Activated CD4-positive, alpha-beta memory T cell treated with anti-CD3 and anti-CD28 coated beads for 36 hours (primary cell): ENCODE measurements at places on chromosomes 2 and 18.

DNA sequence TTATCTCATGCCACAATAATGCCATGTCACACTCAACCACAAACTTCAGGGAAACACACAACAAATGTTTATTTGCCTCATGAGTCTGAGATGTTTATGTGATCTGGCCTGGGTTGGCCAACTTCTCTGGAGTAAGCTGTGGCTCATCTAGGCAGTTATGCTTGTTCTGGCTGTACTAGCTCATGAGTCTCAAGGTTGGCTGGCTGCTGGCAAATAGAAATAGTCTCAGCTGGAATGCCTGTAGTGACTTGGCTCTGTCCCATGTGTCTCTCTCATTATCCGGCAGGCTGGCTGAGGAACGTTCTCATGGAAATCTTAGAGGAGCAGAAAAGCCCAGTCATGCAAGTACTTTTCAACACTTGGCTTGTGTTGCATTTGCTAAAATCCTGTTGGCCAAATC, 234.9 kb upstream of the CDH2 start:
- DNase-seq: no peak

DNA sequence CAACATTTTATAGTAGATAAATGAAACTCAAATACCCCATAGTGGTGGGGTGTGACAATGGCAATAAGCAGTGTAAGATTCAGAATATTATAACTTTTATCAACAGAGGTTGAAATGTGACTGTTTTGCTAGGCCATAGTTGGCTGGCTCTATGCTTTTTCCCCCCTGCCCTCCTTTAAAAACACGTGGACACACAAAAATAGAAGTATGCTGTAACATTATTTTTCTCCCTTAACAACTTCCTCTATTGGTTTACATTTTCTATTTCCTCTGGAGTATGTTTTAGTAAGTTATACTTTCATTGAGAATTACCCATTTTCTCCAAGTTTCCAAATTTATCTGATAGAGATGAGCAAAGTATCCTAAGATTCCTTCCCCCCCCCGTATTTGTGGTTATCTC, 31.1 kb downstream of the NDUFAF7 start:
- DNase-seq: no peak

GRCh38 chr2:222776792-222777191, 84.0 kb upstream of the ACSL3 start:
- no peak for DNase-seq

- no peak for DNase-seq
These were observed 171.8 kb downstream of the ASXL3 start for GRCh38 chr18:33749834-33750233.

- no peak for DNase-seq
These were observed 90.2 kb downstream of the PARD3B start for GRCh38 chr2:204635478-204635877.

DNA sequence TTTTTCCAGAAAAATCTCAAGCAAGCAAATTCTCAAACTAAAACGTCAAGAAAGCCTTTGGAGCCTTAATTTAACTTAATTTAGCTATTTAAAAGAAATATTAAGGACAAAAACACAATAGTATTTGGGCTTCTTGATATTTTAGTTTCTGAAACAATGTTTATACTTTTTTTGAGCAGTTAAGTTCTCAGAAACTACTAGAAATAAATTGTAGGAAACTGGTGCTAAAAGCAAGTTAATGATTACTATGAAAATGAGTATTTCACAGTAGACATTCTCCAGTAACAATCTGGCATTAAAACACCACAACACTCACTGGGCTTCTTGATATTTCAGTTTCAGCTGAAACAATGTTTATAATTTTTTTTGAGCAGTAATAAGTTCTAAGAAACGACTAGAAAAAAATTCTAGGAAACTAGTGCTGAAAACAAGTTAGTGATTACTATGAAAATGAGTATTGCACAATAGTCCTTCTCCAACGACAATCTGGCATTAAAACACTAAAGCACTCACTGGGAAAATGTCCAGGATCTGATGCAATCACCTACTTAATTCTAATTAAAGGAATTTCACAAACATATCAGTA, 45.1 kb downstream of the TRAK2 start:
- no peak for DNase-seq

GRCh38 chr2:64036034-64036705, 16.9 kb upstream of the VPS54 start:
- DNase-seq: peak; percentile 27

DNA sequence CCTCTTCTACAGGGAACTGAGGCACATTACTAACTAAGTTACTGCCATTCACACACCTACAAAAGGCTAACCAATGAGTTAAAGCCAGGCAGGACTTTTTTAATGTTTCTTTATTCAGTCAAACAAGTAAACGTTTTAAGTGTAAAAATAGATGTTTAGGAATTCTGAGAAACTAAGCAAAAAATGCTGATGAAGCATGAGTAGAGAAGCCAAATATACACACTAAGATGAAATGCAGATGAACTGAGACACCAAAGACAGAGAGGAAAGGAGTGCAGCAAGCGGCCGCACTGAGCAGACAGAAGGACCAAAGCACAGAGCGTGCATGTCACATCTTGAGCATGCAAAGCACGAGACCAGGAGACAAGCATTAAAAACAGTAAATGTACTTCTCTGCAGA, 17.9 kb downstream of the L3MBTL4 start:
- no peak for DNase-seq

GRCh38 chr18:54776282-54776977, 51.8 kb upstream of the RAB27B start:
- DNase-seq: peak; percentile 62
